ENCODE measurements at places on chromosomes 5 and 9.
A peak's percentile ranks its signal among the peaks of the same experiment; 100 is the strongest.

- no peak for DNase-seq
These were observed 224.7 kb upstream of the GRAMD2B start for GRCh38 chr5:126198531-126198930.

DNA sequence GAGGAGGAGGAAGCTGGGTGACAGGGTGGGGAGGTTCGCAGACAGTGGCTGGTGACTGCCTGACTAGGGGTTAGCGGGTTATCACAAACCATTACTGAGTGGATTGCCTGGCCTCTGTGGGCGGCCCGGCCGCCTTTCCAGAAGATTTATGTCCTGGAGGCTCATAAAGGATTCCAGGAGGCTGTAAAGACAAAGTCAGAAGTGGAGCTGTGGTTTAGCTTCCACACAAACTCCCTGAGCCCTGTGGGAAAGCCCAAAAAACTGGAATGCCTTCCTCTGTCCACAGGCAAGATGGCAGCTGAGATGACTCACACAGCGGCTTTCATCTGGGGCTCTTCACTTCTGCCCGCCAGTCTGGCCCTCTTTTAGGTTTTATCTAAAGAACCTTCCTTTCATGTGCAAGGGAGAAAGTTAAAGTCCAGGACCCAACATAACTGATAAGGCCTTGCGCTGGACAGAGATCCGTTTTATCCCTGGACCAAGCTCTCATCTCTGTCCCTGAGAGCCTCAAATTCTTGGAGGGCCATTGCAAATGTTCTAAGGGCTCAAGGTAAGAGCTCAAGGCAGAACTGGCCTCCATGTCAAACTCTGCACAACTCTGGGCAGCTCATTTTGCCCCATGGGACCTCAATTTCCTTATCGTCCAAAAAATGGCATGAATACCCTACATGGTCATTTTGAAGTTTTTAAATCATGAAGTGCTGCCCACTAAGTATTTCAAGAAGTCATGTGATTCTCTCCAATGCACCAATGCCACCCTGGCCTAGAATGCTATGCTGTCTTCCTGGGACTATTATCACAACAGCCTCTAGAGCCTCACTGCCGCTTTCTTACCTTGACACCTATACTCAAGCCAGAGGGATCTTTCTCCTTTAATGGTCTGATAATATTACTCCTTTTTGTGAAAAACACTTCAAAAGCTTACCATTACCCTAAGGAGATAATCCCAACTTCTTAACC is 249.4 kb upstream of the TRIM32 start:
- no peak for DNase-seq

DNA sequence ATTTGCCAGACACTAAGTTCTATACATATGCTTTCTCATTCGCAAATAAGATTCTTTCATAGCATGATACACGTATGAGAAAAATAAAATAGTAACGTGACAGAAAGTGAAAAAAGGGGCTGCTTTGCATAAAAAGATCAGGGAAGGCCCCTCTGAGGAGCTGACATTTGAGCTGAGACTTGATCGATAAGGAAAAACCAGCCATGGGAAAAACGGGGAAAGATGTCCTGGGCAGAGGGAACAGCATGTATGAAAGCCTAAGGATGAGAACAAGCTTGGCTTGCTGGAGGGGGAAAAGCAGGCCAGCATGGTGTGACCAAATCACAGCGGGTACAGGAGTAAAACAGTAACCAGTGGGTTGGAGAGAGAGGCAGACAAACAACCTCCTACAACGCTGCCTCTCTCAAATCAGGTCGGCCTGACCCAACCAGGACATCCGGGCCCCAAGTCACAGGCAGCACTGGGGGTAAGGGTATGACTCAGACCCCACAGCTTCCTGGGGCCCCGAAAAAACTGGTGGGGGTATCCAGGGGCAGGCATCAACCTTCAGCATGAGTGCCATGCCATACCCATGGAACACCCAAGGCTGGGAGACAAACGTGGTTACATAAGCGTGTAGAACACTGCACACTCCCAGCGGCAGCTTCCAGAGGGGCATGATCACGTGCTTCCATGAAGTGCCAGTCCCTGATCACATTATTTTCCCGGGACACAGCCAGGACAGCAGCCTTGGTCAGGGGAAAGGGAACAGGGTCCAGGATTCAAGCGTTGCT is 2.2 kb downstream of the TNIP1 start:
- DNase-seq = peak; percentile 60

DNA sequence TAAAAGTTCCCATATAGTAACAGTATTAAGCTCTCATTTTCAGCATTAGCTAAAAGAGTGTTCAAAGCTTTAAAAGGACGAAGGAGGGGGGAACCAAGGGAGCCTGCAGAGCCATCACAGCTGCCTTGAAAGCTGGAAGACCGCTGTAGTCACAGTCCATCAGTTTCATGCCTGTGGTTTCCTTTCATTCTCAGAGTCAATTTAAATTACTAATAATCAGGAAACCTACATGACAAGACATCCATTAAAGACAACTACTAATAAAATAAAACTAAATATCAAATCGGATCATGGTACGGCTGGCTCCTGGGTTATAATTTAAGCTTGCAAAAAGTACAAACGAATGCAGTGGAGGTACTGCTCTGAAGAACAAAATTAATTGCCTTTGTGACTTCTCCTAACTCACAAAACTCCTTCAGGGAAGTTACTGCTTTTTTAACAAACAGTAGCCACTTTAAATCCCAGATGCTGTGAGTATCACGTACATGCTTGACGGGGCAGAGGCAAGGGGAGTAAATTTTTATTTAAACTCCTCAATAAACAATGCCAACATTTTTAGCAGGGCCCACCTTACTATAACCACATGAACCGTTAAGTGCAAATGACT is 213.5 kb downstream of the DENND1A start:
- no peak for DNase-seq

- DNase-seq = no peak
These were observed 8.7 kb upstream of the SSBP2 start for GRCh38 chr5:81759632-81760005.
